ENCODE measurements at places on chromosomes 6 and 20.
A peak's percentile ranks its signal among the peaks of the same experiment; 100 is the strongest.

DNA sequence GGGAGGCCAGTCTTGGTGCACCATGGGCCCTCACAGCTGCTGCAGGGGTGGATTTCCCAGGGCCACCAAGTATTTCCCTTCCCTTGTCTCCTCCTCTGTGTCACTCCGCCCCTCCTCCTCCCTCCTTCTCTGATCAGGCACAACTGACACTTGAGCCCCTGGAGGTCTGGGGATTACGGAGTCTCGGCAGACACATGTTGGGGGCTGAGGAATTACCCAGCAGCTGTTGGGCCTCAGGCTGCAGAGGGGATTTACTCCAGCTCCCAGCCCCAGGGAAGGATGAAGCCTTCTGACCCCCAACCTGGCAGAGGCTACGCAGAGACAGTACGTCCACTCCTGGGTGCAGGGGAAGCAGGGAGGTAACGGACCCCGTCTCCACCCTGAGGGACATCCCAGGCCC, 420.5 kb upstream of the SULF2 start:
- no peak for DNase-seq

- DNase-seq = no peak
These were observed 29.5 kb upstream of the ZNF217 start for GRCh38 chr20:53623134-53623453.

GRCh38 chr6:18380158-18380836, 6.9 kb upstream of the RNF144B start:
- DNase-seq = no peak

- DNase-seq = no peak
These were observed 91.2 kb upstream of the SCP2D1 start for GRCh38 chr20:18722371-18722770.

GRCh38 chr6:130113201-130113710, 94.9 kb downstream of the L3MBTL3 start:
- no peak for DNase-seq

GRCh38 chr6:168217216-168217879, 102.2 kb downstream of the DACT2 start:
- no peak for DNase-seq

GRCh38 chr6:122286512-122286911, 112.9 kb upstream of the HSF2 start:
- DNase-seq = no peak

GRCh38 chr20:37615340-37616109, 78.3 kb upstream of the CTNNBL1 start:
- no peak for DNase-seq

- DNase-seq = no peak
These were observed 2.2 kb downstream of the IFNGR1 start for GRCh38 chr6:137216875-137217553.

DNA sequence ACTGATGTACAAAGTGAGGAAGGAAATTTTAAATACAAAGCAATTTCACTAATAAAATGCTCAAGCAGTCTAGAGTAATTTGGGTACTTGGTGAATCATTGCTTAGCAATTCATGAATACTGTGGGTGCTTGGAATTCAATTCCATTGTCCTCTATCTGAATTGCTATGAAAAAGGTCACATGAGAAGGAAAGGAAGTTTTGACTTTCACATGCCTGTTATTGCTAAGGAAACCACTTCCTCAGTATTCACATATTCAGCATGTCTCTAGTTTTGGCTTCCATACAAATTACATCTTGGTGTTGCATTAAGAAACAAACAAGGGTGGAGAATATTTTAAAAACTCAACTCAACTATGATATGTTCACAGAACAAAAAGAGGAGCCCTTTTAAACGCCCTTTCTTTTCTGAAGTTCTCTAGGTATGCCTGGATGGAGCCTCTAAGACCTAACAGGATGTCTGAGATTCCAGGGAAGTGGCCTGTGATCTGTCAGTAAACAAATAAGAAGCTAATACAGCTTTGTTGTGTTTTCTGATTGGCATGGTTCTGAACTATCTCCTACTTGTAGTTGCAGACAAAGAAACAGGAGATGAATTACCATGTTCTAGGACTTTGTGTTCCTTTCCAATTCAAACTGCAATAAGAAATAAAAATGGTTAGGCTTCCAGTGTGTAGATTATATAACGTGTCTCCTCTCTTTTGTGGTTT, 190.4 kb downstream of the OGFRL1 start:
- DNase-seq = no peak

- DNase-seq = no peak
These were observed 124.8 kb downstream of the INSM1 start for GRCh38 chr20:20492521-20493332.

DNA sequence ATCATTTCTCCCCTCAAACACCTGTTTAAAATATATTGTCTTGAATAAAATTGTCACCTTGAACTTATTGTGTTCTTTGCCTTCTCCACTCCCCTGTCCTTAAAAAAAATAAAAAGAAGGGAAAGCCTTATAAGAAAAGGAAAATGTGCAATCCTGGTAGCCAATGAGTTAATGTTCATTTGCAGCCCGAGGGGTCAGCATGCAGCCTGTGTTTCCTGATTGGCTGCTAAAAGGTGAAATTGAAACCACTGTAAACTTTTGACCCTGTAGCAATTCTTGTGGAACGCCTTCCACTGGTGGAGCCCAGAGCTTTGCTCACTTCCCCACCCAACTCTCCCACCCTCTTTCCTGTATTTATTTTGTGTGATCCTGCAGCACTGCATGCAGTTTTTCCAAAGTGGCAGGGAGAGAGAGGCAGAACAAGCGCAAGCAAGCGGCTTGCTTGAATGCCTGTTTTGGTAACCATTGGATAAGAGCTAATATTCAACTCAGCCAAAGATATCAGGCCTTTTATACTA, 74.9 kb downstream of the NCOA3 start:
- peak; percentile 66 for DNase-seq

DNA sequence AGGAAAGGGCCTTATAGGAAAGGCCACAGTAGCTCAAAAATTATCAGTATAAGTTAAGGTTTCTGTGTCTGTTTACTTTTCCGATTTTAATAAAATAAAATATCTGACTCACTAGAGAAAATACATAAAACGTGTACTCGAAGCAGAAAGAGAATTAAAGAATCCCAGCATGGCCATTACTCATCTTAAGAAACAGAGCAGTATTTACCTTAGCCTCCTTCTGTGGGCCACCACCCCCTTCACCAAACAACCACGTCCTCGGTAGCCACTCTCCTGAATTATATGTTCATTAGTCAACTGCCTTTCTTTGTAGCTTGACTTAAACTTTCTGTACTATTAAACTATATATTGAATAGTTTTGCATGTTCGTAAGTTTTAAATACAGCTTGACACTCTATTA, 72.2 kb upstream of the SPTLC3 start:
- DNase-seq = no peak

- DNase-seq = no peak
These were observed 39.0 kb downstream of the DSE start for GRCh38 chr6:116409756-116410155.

DNA sequence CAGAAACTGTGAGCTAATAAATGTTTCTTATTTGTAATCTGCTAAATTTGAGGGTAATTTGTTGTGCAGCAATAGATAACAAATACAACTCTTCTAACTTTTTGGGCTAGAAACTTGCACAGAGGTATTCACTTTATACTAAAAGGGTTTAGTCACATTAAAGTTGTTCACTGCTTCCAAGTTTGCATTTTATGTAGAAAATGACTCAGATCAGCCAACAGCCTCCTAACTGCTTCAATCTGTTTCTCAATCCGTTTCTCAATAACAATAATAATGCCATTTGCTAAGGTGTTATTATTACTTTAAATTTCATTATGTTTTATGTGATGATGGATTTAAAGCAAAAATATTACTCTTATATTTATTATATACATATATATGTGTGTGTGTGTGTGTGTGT, 213.9 kb downstream of the CENPW start:
- DNase-seq = no peak

- DNase-seq = no peak
These were observed 1.7 kb upstream of the TEAD3 start for GRCh38 chr6:35498422-35499067.

- DNase-seq = no peak
These were observed 81.8 kb downstream of the FYN start for GRCh38 chr6:111791415-111791814.
